Activated CD4-positive, alpha-beta T cell treated with anti-CD3 and anti-CD28 coated beads, Interleukin-2, amount 10 ng/mL, durations not matched to agents 24 days and 14 days (primary cell): ENCODE measurements at places on chromosomes 3 and 15. TPM values are rescaled to one million over a fixed set of nuclear protein-coding genes. Genes with fewer than 3 reads are reported as not detected.

Gene NAA80
- 17.3 and 20.0 TPM in 2 replicates for total RNA-seq

Gene IQCH
- 0.70 and 1.6 TPM in 2 replicates for total RNA-seq

Gene SLC9A9
- 1.1 and 1.3 TPM in 2 replicates for total RNA-seq

Gene IL17RB
- 1.3 and 2.2 TPM in 2 replicates for total RNA-seq

Gene FYTTD1
- 53.2 and 56.8 TPM in 2 replicates for total RNA-seq
